NCI-H1436 treated with DMSO at 0.1 percent for 48 hours (cell line): ENCODE measurements at places on chromosomes 16 and 17.

- DNase-seq, result no peak
These were observed 3.3 kb downstream of the MARCHF10 start for GRCh38 chr17:62804822-62805221.

DNA sequence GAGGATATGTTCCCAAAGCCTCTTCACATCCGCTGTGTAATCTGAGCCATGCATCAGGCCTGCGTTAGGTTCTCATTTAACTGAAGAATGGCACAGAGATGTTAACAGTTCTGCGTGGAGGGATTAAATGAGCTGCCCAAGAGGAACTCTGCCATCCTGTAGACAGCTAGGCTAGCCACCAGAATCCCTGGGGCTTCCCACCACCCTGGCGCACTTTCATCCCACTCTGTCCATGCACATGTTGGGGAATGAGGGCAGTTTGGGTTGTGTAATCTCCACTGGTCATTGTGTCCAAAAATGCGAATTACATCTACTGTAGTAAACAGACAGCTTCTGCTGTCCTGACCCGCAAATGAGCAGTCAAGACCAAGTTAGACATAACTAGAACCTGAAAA, 1.0 kb upstream of the GLG1 start:
- no peak for DNase-seq

- no peak for DNase-seq
These were observed 12.8 kb downstream of the PDK2 start for GRCh38 chr17:50107790-50108414.

GRCh38 chr17:2691069-2691871, 20.3 kb downstream of the CLUH start:
- DNase-seq, result no peak

DNA sequence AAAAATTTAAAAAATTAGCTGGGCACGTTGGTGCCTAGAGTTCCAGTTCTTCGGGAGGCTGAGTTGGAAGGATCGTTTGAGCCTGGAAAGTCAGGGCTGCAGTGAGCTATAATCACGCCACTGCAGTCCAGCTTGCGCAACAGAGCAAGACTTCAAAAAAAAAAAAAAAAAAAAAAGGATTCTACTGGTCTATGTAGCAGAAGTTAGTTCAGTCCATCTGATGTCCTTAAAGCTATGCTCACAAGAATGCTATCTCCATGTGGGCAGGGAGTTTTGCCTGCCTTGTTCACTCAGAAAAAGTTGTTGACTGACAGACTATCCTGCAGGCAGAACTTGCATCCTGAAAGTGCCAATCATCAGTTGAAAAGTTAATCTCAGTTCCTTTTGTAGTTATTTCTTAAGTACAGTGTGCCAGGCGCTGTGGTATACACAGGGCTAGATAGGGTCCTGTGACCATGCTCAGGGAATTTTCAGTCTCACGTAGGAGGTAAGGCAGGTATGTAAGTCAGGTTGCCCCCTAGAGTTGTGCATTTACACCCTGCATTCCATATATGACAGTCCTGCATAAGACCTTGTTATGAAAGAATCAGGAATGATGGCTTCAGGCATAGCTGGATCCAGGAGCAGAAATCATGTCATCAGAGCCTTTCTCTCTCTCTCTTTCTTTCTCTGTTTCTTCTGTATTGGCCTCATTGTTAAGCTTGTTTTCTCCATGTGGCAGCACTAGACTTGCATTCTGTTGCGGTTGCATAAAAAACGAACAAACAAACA, 7.6 kb downstream of the SYT17 start:
- no peak for DNase-seq

GRCh38 chr17:65665966-65666365, 104.5 kb upstream of the AXIN2 start:
- DNase-seq, result no peak

DNA sequence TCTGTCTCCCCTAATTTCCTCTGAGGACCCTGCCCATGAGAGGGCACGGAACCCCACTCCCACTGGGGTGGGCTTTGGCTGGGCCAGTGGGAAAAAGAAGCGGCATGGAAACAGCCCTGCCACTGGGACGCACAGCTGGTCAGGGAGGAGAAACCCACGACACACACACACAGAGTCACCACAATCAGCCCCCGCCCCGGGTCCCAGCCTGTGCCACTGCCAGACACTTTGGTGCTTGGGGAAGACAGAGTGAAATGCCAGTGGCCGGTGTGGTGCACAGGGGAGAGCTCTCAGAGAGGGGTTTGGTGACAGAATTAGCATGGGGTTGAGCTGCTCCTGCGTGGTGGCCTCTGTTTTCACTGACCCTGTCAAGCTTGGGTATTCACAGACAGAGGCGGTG, 30.7 kb upstream of the RNPS1 start:
- no peak for DNase-seq

DNA sequence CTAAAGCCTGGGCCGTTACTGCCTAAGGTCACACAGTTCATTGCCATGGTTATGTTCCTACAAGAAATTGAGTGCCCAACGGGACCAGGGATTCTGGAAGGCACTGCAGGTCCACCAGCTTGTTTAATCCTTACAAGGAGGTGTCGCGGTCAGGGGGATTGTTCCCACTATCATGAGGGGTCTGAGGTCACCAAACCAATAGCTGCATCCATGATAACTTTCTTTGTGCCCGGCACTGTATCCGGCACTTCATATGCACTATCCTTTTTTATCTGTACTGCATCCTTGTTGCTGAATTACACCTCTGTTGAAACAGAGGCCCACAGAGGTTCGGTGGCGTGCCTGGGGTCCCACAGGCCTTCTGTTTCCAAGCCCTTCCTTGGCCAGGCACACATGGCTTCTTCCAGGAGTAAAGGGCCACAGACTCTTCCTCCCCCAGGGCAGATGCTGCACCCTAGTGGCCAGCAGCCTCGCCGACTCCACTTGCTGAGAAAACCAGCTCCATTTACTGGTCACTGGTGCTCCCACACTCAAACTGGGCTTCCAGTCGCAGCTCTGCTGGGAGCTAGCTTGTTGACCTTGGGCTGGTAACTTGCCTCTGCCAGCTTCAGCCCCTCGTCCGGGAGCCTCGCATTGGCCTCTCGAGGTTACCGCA, 82.0 kb upstream of the PLCG2 start:
- no peak for DNase-seq

- no peak for DNase-seq
These were observed 1.8 kb upstream of the NUBP1 start for GRCh38 chr16:10741844-10742243.

GRCh38 chr17:17840751-17841591, 4.2 kb upstream of the SREBF1 start:
- no peak for DNase-seq

GRCh38 chr16:81549547-81550431, 105.2 kb downstream of the CMIP start:
- no peak for DNase-seq

- no peak for DNase-seq
These were observed 4.7 kb downstream of the DNAH17 start for GRCh38 chr17:78572239-78573205.

- no peak for DNase-seq
These were observed 398 bp downstream of the LGALS9 start for GRCh38 chr17:27631411-27631760.

- DNase-seq, result no peak
These were observed 12.8 kb downstream of the PIMREG start for GRCh38 chr17:6456914-6457687.

DNA sequence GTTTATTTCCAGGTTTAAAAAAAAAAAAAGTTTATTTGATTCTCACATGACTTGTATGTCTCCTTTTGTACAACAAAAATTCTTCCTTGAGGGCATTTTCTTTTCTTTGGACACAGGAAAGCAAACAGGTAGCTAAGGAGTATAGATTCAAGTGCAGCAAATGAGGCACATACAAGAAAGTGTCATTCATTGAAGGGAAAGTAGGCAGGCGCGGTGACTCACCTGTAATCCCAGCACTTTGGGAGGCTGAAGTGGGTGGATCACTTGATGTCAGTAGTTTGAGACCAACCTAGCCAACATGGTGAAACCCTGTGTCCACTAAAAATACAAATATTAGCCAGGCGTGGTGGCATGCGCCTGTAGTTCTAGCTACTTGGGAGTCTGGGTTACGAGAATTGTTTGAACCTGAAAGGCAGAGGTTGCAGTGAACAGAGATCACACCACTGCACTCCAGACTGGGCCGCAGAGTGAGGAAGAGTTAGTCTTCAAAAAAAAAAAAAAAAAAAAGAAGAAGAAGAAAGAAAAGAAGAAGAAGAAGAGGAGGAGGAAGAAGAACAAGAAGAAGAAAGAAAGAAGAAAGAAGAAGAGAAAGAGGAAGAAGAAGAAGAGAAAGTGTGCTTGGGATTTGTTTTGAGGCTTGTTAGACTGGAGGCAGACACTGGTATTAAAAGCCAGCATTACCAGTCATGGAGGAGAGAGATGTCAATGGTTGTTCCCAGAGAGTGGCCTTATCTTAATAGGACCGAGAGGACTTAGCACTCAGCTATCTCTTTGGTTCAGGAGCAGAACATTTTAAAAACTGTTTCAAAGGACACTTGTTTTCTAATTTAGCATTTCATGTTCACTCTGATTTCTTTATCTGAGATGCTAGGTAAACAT, 19.7 kb downstream of the GINS3 start:
- no peak for DNase-seq

DNA sequence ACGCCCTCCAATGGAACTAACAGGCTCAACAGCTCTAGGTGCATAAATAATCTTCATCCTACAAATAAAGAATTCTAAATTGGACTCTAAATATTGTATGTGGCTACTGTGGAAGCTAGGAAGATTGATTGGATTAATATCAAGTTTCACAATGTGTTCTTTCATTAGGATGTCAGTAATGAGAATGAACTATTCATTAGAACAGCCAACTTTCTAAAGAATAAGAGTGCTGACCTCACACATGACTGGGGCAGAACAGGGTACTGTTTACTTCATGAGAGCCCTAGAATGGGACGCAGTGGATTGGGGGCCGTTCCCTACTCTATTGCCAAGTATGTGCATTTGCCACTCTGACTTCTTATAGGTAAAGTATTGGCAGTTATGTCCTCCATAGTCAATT, 528.2 kb upstream of the RBFOX1 start:
- no peak for DNase-seq

GRCh38 chr17:4262703-4263102, 1.1 kb downstream of the ANKFY1 start:
- DNase-seq, result no peak

DNA sequence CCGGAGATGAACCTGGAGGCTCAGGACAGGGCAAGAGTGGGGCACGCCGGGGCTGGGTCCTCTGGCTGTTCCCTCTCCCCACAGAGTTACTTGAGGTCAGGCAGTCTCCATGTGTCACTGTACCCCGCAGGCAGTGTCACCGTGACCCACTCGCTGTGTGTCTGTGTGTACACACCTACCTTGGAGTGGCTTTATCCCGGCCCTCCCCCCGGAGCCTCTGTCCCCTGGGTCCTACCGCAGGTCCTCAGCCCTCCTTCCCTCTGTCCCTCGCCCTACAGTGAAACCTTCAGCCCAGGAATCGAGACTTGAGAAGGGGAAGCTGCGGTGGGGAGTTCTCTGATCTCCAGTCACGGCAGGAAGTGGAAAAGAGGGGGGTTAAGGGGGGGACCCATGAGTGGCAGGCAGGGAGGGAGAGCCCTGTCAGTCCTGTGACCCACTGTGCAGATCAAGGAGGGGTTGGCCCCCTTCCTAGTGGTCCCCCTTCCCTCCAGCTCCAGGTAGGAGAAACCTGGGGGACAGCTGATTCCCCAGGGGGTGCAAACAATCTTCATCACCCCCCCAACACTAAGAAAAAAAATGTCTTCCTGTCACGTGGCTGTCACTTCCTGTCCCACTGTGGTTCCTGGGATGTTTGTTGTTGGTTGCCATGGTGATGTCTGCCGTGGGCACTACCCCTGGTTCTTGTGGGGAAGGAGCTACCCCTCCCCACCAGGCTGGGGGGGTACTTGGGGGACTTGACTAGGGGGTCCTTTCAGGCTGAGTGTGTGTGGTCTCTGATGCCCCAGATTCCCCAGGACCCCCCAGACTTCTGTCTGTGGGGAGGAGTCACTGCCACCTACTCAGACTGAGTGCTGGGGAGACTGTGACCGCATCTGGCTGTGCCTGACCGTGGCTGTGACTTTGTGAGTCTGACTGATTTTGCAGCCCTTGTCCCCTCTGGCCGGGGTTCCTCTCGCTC, 13.7 kb downstream of the RARA start:
- no peak for DNase-seq

GRCh38 chr17:64327201-64327930, 63.3 kb downstream of the PECAM1 start:
- no peak for DNase-seq

DNA sequence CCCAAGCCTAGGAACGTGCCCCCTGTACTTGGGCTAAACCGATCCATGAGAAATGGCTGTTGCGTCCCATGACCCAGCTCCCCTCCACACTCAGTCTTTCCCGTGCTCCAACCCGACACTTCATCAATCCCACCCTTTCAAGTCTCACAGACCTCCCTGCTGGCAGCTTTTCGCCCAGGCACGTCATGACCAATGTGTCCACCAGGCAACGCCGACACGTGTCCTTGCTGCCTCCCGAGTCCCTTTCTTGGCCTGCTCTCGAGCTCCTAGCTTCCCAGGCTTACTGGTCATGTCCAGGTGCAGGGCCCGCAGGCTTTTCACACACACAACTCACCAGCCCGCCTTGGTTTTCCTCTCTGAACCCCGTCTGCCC, 12.2 kb downstream of the MNT start:
- no peak for DNase-seq

- DNase-seq, result no peak
These were observed 559 bp downstream of the IRX3 start for GRCh38 chr16:54286090-54286365.

GRCh38 chr16:48075398-48075797, 80.4 kb downstream of the ABCC12 start:
- no peak for DNase-seq

- DNase-seq, result no peak
These were observed 800 bp downstream of the COX4I1 start for GRCh38 chr16:85800321-85800669.

GRCh38 chr17:39252788-39253460, 27.2 kb upstream of the STAC2 start:
- no peak for DNase-seq

DNA sequence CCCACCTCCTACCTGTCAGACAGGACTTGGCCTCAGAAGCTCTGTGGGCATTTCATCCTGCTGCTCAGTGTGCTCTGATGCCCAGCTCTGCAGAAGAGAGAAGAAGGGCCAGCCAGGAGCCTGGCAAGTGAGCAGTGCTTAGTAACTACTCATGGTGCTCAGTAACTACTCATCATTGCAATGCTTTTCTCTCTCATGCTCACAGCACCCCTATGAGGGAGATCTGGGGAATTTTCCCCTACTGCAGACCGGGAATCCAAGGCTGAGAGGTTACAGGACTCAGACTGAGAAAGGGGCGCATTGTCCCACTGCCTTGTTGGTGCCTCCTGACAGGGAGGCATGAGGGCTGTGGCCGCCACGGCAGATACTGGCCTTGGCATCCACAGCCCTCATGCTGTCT, 261.1 kb downstream of the C16orf95 start:
- DNase-seq, result no peak

DNA sequence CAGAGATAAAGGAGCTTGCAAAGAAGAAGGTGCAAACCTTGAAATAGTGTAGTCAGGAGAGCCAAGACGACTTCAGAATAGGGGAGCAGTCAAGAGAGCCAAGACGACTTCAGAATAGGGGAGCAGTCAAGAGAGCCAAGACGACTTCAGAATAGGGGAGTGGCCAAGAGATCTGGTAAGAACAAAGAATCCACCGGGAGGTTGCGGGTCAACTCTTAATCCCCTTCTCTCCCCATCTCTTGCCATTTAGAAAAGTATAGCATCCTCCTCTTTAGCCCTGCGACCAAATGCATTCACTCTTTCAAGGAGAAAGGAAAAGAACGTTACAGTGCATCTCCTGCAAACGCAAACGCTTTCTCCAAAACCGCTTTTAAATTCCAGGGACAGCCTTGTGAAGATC, 713 bp downstream of the KNOP1 start:
- no peak for DNase-seq
